Activated B cell treated with CpG ODN at 0.5 μM for 24 hours (primary cell): ENCODE measurements at places on chromosomes 6 and 20. TPM values are rescaled to one million over a fixed set of nuclear protein-coding genes. Genes with fewer than 3 reads are reported as not detected.

The VIP gene
- not detected in 2 replicates for total RNA-seq

- peaks cover 24% of the 10 kb centered on the region for H3K27me3 ChIP-seq
- no peak overlapping the region for H3K27ac ChIP-seq
- no peaks in the 10 kb centered on the region for H3K4me1 ChIP-seq
- no peak overlapping the region for H3K4me3 ChIP-seq
Observed at GRCh38 chr20:1685304-1686052, 27.9 kb upstream of the SIRPG start.

DNA sequence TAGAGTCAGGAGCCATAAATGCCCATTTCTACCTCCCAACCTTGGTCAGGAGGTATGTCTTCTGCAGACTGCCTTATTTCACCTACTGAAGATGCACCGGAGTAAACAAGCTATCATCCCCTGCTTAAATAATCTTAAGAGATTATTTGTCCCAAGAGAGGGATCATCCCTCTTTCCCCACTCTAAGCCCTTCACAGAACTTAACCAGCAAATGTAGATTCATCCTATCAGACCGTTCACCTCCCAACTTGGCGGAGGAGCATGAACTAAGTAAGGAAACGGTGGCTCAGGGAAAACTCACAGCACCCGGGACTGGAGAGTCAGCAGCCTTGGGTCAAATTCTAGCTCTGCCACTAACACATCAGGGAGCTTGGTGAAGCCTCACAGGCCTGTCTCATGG is 115.3 kb downstream of the TRERF1 start:
- DNase-seq: no peak
- H3K36me3 ChIP-seq: no peaks in the 10 kb centered on the region
- H3K27me3 ChIP-seq: no peaks in the 10 kb centered on the region
- no peaks in the 10 kb centered on the region for H3K4me1 ChIP-seq
- no peak overlapping the region for H3K4me3 ChIP-seq

- no peak overlapping the region for H3K27ac ChIP-seq
- no peaks in the 10 kb centered on the region for H3K27me3 ChIP-seq
- no peak for DNase-seq
- H3K4me3 ChIP-seq: no peak overlapping the region
- no peaks in the 10 kb centered on the region for H3K36me3 ChIP-seq
Observed at GRCh38 chr6:106763361-106763760, 134.0 kb downstream of the QRSL1 start.

GRCh38 chr6:16985513-16986284 is 116.2 kb upstream of the STMND1 start:
- peaks cover 6% of the 10 kb centered on the region for H3K27me3 ChIP-seq
- no peaks in the 10 kb centered on the region for H3K36me3 ChIP-seq
- no peak for DNase-seq
- H3K4me3 ChIP-seq: no peak overlapping the region
- H3K4me1 ChIP-seq: no peaks in the 10 kb centered on the region

The LAMA4 gene
- not detected in 2 replicates for total RNA-seq

- no peak for DNase-seq
- H3K27me3 ChIP-seq: peaks cover 20% of the 10 kb centered on the region
- peaks cover 7% of the 10 kb centered on the region for H3K4me1 ChIP-seq
- no peak overlapping the region for H3K4me3 ChIP-seq
Observed at GRCh38 chr6:90490030-90490716, 96.7 kb downstream of the MAP3K7 start.

The CRISP1 gene
- total RNA-seq: not detected in 2 replicates
